ENCODE measurements at places on chromosomes 7 and 10. TPM values are rescaled to one million over a fixed set of nuclear protein-coding genes. Genes with fewer than 3 reads are reported as not detected.

Gene CLDN4
- 16.8 TPM for total RNA-seq

Gene CLDN3
- not detected for total RNA-seq

Gene NUTM2E
- not detected for total RNA-seq

Gene CYP3A4
- not detected for total RNA-seq

Gene CPXM2
- 57.1 TPM for total RNA-seq

Gene LBX1
- not detected for total RNA-seq

Gene NKX1-2
- total RNA-seq, result not detected

Gene ADAP1
- 44.8 TPM for total RNA-seq

Gene IGF2BP3
- total RNA-seq, result not detected

Gene LSM8
- 23.1 TPM for total RNA-seq

Gene PKD2L1
- not detected for total RNA-seq

Gene VIPR2
- total RNA-seq, result 19.4 TPM

Gene ZNRF2
- 18.4 TPM for total RNA-seq

Gene AKR1C2
- 18.7 TPM for total RNA-seq

Gene ECHDC3
- total RNA-seq, result 11.5 TPM

Gene BTBD16
- total RNA-seq, result not detected

Gene ADAMTS14
- 0.27 TPM for total RNA-seq

Gene FAM241B
- 4.2 TPM for total RNA-seq

Gene MET
- 21.4 TPM for total RNA-seq

Gene ATAD1
- total RNA-seq, result 36.6 TPM

Gene COPS6
- 74.2 TPM for total RNA-seq

Gene NRG3
- total RNA-seq, result 0.54 TPM

Gene ASB15
- total RNA-seq, result not detected

Gene CPA5
- total RNA-seq, result not detected

Gene AKR1C4
- not detected for total RNA-seq

Gene FAM24B
- total RNA-seq, result 2.8 TPM

Gene FKBP9
- 135 TPM for total RNA-seq

Gene ASAH2
- total RNA-seq, result 1.2 TPM

Gene OR2A1
- total RNA-seq, result not detected

Data from gastroesophageal sphincter (tissue), 4 donors.